ENCODE measurements at places on chromosomes 1 and 21.

GRCh38 chr1:80003250-80003649 lies 996.7 kb upstream of the ADGRL4 start:
- DNase-seq, result no peak

DNA sequence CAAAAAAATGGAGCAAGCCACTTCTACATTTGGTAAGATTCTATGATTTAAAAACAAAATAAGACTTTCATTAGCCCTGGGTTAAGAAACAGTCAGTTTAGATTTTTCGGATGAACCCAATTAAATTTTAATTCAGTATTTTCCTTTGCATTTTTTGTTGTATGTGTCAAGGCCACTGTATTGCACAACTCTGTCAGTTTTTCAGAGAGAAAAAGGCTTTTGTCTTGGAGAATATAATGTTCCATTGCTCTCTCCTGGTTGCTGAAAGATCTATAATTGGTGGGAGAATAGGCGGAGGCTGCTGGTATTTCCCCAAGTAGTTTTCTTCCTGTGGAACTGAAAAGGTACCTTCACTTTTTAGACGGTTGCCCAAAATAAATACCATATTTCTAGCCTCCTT lies 84.6 kb downstream of the NEGR1 start:
- DNase-seq, result no peak

DNA sequence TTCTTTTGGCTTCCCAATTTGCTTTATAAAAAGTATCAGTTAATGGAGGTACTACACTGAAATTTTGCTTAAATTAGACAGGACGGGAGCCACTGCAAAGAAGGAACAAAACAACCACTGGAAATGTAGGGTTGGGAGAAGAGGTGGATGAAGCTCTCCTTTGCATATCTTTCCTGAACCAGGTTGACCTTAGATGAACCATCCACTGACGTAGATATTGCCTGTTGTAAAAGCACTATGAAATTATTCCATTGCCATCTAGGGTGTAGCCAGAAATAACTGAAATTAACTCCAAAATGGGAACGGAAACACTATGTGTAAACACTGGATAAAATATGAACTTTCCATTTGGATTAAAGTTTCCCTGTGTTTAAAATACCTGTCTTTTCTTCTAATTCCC lies 1.2 kb upstream of the ABL2 start:
- no peak for DNase-seq

DNA sequence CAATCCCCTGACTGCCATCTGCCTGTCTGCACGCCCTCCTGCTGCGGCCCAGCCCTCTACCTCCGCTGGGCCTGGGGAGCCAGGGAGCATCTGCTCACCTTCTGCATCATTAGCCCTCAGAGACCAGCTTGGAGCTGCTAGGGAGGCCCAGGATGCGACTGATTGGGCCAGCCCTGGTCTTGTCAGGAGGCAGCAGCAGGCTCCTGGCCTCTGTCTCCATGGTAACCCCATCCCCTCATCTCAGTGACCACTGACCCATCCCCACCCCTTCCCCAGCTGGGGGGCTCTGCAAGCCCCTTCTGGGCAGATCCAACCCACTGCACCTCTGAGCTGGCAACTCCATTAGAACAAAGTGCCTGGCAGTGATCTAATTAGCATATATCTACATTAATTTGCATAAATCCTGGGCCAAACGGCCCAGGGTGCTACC lies 37.7 kb downstream of the NKAIN1 start:
- DNase-seq, result no peak

GRCh38 chr1:115137191-115137590 lies 47.9 kb upstream of the TSPAN2 start:
- DNase-seq, result no peak
